ENCODE measurements at places on chromosomes 3 and 15. TPM values are rescaled to one million over a fixed set of nuclear protein-coding genes. Genes with fewer than 3 reads are reported as not detected.

The SPSB4 gene
- 0.07 TPM for polyA plus RNA-seq

The NR1I2 gene
- polyA plus RNA-seq = 0.37 TPM

The PLA1A gene
- 3.9 TPM for polyA plus RNA-seq

The SEMA3G gene
- 11.9 TPM for polyA plus RNA-seq

The PLAAT1 gene
- 1.9 TPM for polyA plus RNA-seq

The C15orf62 gene
- 0.33 TPM for polyA plus RNA-seq

The ISL2 gene
- polyA plus RNA-seq = not detected

The TTC14 gene
- polyA plus RNA-seq = 22.8 TPM

The ANKUB1 gene
- polyA plus RNA-seq = not detected

The THAP10 gene
- polyA plus RNA-seq = 2.9 TPM

The CAMK1 gene
- 34.8 TPM for polyA plus RNA-seq

The INSYN1 gene
- 11.9 TPM for polyA plus RNA-seq

The EPM2AIP1 gene
- 15.9 TPM for polyA plus RNA-seq

The GOLGA6L7 gene
- polyA plus RNA-seq = not detected

The KLHDC8B gene
- 109 TPM for polyA plus RNA-seq

The FILIP1L gene
- polyA plus RNA-seq = 78.7 TPM

The TGM4 gene
- polyA plus RNA-seq = not detected

The MEIS2 gene
- polyA plus RNA-seq = 49.8 TPM

The ACP3 gene
- polyA plus RNA-seq = 1.1 TPM

The GRAMD1C gene
- polyA plus RNA-seq = 0.75 TPM

The CTDSPL2 gene
- 11.3 TPM for polyA plus RNA-seq

The GOLGA6D gene
- polyA plus RNA-seq = 0.02 TPM

The RTP1 gene
- not detected for polyA plus RNA-seq

The AMIGO3 gene
- polyA plus RNA-seq = not detected

The CILP gene
- polyA plus RNA-seq = 1.6 TPM

The BCL2A1 gene
- polyA plus RNA-seq = 0.50 TPM

The TEX9 gene
- polyA plus RNA-seq = 3.0 TPM

The BRK1 gene
- polyA plus RNA-seq = 292 TPM

The SPATA12 gene
- 0.02 TPM for polyA plus RNA-seq

The ABHD14A gene
- polyA plus RNA-seq = 30.8 TPM

The TGM5 gene
- not detected for polyA plus RNA-seq

The NT5DC2 gene
- polyA plus RNA-seq = 46.6 TPM

The CLDN18 gene
- not detected for polyA plus RNA-seq
